ENCODE measurements at places on chromosomes 1 and 21.

- DNase-seq, result peak; percentile 14
Measured at GRCh38 chr1:180233191-180234011, 3.3 kb downstream of the LHX4 start.

DNA sequence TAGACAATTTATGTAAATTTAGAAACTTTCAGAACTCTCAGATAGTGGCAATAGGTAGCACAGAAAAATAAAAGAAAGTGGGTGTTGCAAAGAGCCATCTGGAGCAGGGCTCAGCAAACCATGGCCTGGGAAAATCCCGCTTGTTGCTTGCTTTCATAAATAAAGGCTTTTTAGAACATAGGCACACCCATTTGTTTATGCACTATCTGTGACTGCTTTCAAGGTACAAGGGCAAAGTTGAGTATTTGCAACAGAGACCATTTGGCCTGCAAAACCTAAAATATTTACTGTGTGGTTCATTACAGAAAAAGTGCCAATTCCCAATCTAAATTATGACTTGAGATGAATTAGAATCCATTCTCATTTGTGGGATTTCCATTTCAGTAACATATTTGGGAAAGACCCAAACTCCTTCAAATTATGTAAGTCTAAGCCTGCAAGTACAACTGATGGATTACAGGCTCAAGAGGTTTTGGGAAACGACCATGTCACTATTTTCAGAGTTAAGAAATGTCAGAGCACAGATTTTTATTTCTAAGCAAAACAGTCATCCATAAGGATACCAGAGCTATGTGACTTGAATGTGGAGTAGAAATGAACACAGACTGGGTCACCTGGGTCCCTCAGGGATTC, 43.5 kb upstream of the DPT start:
- no peak for DNase-seq

GRCh38 chr1:168236836-168237611, 11.2 kb downstream of the SFT2D2 start:
- DNase-seq, result peak; percentile 33

DNA sequence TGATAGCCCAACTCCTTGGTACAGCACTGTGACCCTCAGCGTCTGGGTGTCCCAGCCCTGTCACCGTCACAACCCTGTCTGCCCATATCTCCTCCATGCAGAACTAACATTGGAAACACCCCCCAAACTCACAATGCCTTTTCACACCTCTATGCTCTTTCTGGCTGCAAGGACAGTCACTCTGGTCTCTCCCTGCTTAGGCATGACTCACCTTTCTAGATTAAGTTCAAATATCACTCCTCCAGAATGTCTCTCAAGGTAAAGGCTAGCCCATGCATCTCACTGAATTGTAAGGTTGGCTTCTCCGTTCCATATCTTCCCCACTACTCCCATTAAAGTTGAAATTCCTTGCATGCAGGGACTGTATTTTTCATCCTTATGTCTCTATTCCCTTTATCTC, 17.0 kb upstream of the CAPN8 start:
- no peak for DNase-seq

DNA sequence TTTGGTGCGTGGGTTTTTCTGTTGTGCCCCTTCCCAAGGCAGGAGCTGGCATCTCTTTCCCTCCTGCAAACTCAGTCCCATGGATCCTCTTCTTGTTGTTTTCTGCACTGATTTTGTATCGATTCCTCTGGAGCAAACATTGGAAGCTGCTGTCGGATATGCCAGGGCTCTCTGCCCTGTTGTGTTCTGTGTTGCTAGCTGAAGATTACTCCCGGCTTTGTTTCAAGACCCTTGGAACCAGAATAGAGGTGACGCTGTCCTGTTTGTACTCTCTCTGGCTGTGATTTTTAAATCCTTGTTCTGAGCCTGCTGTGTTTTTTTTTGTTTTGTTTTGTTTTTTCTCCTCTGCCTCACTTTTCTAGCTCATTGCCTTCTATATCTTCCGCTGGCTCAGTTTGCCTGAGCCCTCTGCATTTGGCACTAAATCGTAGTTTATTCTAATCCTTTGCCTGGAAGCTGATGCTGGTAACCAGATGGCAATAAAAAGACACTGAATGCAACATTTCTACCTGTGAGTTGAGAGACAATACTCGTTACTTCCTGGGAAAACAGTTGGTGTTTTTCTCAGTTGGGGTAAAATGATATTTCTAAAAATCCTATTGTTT, 67.0 kb downstream of the BACH1 start:
- no peak for DNase-seq

- DNase-seq, result no peak
Measured at GRCh38 chr1:84253891-84254290, 47.6 kb upstream of the SAMD13 start.

DNA sequence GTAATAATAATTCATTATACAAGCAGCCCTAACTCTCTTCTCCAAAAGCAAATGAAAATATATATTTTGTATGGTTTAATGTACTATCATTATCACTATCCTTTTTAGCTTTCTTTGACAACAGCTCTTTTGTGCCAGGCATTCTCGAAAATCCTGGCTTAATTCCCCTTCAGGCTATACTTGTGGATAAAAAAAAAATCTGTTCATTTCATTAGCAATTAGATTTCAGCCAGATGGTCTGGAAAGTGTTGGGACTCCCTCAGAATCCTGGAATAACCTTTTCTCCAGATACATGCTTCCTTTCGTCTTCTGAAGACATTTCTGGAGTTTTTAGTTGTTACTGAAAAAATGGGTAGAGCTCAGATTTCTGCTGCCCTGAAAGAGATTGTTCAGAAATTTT, 83.4 kb upstream of the PLPPR4 start:
- no peak for DNase-seq

All from stimulated activated CD4-positive, alpha-beta T cell treated with anti-CD3 and anti-CD28 coated beads, Interleukin-2, amount 100 ng/mL, for 24 hours (primary cell).